Stimulated activated CD4-positive, alpha-beta T cell treated with anti-CD3 and anti-CD28 coated beads, Interleukin-2, amount 100 ng/mL, for 48 hours (primary cell): ENCODE measurements at places on chromosomes 6 and 20.

DNA sequence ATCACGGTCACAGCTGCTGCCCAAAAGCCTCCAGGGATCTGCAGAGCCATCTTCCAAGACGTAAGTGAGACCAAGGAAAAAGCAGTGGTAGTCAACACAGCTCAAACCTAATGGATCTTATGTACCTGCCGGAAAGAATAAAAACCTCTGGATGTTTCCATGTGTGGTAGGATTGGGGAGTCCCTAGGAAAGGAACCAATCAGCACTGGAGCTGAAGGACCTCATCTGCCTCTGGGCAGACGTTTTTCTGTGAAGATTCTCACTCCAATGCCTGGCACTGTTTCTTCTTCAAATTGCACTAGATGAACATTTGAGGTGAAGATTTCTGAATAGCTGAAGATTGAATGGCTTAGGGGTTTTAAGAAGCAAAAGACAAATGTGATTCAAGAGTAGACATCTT, at the start of gene HLA-DQB2:
HLA-DQB2 (minus strand) TSS at position 112 of the 400 bp plus-strand sequence; CDS start at position 50, 62 bp downstream.
- no peak for DNase-seq

DNA sequence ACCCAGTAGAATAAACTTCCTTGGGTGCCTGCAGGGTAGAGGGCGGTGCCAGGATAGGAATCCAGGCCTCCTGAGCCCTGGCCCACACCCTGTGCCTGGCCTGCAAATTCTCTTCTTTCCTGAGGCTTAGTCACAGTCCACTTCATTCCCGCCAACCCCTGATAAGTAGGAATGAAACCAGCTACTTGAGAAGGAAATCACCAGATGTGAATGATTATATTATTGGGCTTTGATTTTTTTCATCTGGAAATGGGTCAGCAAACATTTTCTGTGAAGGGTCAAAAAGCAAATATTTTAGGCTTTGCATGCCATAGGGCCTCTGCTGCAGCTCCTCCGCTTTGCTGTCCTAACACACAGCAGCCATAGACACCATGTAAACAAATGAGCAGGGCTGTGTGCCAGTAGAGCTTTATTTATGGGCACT, 50.2 kb downstream of the STK35 start:
- no peak for DNase-seq

GRCh38 chr20:35006531-35006971, 50.9 kb downstream of the MYH7B start:
- no peak for DNase-seq

GRCh38 chr6:20335872-20336271, 65.8 kb upstream of the E2F3 start:
- no peak for DNase-seq

DNA sequence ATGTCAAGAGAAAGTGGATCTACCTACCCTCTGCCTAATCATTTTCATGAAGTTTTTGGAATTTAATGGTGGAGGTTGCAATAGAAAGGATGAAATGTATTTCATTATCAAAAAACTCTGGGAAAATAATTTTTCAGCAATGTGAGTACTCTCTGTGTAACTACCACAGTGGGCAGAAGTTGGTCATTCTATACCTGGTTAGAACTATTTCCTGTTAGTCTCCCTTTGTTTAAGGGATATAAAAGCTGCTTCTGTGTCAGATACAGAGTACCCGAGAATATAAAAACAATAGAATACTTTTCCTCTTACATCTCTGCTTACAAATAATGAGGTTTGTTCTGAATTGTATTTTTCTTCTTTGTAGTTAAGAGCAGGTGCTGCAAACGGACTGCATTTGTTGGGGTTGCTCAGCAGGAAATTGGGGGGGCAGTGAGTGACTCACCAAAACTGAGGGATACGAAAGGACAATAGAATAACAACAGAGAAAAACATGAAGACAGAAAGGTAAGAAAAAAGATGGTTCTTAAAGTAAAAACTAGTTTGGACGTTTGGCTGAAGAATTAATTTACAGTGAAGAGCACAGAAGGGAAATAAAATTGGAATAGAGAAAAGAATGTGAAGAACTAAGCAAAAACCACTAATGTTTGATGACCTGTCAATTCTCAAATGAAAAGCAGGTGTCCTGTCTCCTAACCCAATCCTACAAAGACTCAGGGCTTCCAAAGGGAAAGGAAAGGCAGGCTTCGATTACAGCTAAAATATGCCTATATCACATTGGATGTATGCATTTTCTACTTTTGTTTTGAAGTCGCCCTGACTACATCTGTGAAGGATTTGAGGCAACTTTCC, 703.1 kb downstream of the RFPL4B start:
- DNase-seq, result no peak

- no peak for DNase-seq
Observed at GRCh38 chr20:63979229-63979556, 249 bp downstream of the SAMD10 start.

DNA sequence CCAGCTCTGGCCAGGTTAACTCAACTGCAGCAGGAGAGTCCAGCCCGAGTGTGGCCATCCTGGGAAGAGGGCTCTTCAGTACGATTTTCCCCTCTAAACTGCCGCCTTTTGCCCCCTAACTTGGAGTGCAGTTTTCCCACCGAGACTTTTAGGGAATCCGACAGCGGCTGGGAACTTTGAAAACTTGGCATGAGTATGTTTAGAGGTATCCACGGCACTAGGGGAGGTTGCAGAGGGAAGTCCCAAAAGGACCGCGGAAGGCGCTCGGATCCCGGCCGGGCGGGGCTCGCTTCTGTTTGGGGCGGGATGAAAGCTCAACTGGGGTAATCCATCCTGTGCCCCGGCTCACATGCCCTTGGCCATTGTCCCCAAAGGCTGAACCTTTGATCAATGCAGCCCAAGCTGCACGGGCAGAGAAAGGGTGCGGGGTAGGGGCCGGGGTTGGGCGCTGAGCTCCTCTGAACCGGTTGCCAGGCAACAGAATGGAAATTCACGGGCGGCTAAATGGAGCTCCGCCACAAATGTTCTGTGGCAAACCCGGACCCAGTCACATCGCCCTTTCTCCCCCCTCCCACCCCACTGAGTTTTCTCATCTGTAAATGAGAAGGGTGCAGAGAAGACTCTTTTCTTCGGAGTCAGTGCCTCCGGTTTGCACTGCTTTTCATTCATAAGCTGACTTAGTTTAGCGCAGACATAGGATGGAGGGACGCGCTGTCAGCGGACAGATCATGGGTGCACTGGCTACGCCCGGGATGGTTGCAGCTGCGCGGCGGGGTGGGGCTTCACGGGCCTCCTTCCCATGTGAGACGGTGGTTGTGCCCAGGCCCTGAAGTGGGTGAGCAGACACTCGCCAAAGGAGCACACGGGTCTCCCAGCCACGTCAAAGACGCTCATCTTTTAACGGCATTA, 2.3 kb downstream of the BMP6 start:
- DNase-seq, result peak; percentile 5
